Stimulated activated CD8-positive, alpha-beta memory T cell treated with anti-CD3 and anti-CD28 coated beads, Interleukin-15, amount 100 ng/mL, for 24 hours (primary cell): ENCODE measurements at places on chromosomes 7 and 10.

- DNase-seq: no peak
These were observed 1.4 kb downstream of the CDK5 start for GRCh38 chr7:151056283-151056665.

DNA sequence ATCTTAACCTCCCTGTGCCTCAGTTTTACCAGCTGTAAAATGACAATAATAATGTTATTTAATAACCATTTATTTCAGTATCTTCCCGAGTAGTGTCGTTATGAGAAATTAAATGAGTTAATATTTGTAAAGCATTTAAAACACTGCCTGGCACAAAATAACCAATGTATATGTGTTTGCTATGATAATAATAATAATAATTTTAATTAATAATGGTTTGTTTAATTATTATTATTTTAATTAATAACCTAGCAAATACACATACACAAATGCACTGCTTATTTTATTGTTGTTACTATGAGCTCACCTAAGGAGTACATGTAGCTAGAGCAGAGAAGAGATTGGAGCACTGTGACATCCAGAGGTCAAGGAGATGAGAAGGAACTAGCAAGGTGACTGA is 18.2 kb upstream of the GPNMB start:
- DNase-seq: no peak

DNA sequence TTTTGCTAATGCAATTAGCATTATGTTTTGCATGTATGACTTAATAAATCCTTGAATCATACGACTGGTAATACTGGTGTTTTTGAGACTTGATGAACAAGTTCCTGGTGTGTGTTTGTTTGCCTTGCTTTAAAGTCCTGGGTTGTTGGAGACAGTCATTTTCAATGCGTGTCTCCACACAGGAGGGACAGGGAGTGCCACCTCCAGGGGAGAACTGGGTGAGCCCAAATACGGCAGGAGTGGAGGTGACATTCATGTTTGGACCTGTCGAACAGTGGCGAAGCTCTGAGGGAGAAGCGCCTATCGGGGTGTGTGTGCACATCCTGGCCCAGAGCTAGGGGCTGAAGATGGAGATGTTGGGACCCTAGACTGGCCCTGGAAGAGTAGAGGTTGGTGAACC is 43.8 kb downstream of the DAGLB start:
- no peak for DNase-seq

DNA sequence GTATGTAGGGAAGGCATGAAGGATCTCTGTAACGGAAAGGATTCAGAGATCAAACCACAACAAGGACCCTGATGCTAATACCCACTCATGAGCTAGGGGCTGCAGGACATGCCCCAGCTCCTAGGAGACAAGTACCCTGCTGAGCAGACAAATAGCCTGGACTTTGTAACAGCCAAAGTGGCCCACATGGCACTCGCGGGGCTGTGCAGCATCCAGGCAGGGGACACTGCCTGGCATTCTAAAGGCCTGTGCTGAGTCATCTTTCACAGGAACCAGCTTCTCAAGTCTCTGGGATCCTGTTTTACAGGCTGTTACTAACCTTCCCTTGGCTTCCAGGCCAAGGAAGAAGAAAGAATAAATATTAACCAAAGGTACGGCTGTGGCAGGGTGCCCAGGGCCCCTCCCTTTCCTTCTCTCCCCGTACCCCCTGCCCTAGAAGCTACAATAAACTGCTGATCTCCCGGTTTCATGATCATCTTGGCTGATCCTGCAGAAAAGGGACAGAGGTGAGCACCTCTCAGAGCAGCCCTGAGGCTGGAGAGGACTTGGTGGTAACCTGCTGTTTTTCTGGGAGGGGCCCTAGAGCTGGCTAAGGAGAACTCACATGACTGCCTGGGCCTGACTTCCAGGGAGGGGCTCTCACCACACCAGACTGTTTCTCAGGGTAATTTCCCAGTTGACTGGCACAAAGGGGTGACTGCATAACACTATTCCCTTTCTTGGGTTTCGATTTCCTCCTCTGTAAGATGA is 4.2 kb upstream of the RPEL1 start:
- no peak for DNase-seq

DNA sequence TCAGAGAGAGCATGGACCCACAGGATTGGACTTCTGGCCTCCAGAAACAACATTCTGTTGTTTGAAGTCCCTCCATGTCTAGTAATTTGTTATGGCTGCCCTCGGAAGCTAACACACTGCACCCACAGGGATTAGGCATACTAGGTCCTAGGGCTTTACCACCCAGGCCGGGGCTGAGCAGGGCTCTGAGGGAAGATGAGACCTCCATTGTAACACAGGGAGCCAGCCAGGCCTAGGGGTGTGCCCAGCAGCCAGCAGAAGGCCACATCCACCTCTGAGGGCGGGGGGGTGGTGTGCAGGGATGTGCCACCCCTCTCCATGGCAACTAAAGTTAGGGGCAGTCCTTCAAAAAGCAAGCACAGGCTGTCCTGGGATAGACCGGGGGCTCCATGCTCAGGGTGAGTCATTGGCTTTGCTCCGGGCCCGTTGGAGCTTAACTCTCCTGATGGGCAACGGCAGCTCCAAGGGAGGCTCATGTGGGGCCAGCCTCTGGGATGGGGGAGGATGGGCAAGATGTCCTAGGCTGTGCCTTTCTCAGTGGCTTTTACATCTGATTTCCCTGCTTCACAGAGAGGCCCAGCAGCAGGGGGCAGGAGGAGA is 96.6 kb upstream of the GPR26 start:
- DNase-seq: no peak

- DNase-seq: no peak
These were observed 124.7 kb upstream of the UNC5B start for GRCh38 chr10:71087622-71088021.

DNA sequence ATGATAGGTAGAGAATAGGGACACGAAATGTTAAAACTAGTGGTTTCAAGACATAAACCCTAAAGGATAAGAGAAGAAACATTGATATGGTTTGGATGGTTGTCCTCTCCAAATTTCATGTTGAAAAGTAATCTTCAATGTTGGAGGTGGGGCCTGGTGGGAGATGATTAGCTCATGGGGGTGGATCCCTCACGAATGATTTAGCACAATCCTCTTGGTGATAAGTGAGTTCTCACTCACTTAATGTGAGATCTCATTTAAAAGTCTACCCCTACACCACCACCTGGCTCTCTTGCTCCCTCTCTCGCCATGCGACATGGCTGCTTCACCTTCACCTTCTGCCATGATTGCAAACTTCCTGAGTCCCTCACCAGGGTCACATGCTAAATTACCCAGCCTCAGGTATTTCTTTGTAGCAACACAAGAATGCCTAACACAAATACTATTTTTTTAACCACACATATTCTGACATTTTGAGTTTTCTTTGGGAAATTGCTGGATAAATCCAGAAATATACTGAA is 242.4 kb upstream of the PHF14 start:
- DNase-seq: no peak

- no peak for DNase-seq
These were observed 57.6 kb upstream of the ANTXRL start for GRCh38 chr10:46229144-46229563.

DNA sequence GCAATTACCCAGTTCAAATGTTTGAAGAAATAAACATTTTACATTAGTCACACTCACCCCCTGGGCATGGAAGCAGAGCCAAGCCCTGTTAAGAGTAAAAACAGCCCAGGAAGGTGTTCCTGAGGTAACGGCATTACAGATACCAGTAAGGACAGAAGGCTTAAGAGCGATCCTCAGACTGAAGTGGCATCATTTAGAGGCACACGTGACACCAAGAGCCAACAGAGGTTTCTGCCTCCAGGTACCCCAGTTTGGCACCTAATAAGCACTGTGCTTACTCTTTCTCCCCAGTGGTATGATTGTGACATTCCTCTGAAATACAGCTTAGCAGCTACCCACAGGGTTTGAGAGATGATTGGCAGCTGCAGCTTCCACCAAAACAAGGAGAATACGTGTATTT is 17.2 kb downstream of the MMS19 start:
- DNase-seq: no peak

DNA sequence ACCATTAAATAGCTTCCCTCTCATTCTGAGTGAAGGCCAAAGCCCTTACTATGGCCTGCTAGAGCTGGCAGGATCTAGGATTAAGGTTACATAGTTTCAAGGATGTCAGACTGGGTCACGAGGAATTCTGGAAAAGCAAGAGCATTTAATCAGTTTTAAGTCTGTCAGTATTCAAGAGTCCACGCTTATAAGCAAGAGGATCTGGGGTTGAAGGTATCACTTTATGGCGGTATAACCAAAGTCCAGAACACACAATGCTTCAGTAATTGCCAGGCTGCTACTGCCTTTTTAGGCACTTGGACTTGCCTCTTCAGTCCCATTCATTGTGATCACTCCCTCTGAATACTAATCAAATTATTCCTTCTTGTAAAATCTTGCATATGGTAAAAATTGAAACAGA is 101.0 kb downstream of the HBP1 start:
- DNase-seq: no peak
